ENCODE measurements at places on chromosomes 1 and 21.

DNA sequence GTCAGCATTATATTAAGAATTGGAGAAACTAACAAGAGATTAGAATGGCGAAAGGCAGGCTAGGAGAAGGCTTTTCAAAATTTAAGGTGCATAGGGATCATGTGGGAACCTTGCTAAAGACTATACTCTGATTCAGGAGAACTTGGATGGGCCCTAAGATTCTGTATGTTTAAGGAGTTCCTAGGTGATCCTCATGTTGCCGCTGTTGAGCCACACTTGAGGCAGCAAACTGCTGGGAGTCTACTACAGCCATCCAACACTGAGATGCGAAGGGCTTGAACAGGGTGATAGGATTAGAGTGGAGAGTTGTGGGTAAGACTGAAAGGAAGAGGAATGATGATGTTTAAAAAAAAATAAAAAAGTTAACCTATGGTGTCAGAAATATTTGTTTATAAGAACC is 1013.2 kb downstream of the MRPL39 start:
- no peak for DNase-seq

GRCh38 chr1:84412316-84412942 is 14.1 kb downstream of the DNASE2B start:
- DNase-seq, result no peak

DNA sequence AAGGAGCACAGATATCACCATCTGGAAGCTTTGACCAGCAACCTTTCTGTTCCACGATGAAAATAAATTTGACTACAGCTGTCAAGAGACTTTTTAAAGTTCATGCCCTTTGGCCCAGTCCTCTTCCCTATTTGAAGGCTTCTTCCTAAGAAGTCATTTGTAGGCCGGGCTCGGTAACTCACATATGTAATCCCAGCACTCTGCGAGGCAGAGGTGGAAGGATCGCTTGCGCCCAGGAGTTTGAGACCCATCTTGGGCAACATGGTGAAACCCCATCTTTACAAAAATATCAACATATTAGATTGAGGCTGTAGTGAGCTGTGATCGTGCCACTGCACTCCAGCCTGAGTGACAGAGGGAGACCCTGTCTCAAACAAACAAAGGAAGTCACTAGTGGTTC is 58.3 kb upstream of the IFFO2 start:
- no peak for DNase-seq

- DNase-seq, result no peak
These were observed 68.7 kb upstream of the ROR1 start for GRCh38 chr1:63705078-63705477.

GRCh38 chr1:20472860-20473711 is 12.9 kb downstream of the CAMK2N1 start:
- DNase-seq, result no peak

- no peak for DNase-seq
These were observed 10.2 kb upstream of the NCMAP start for GRCh38 chr1:24545662-24546061.

GRCh38 chr1:55472784-55473183 is 257.6 kb upstream of the USP24 start:
- DNase-seq, result no peak

DNA sequence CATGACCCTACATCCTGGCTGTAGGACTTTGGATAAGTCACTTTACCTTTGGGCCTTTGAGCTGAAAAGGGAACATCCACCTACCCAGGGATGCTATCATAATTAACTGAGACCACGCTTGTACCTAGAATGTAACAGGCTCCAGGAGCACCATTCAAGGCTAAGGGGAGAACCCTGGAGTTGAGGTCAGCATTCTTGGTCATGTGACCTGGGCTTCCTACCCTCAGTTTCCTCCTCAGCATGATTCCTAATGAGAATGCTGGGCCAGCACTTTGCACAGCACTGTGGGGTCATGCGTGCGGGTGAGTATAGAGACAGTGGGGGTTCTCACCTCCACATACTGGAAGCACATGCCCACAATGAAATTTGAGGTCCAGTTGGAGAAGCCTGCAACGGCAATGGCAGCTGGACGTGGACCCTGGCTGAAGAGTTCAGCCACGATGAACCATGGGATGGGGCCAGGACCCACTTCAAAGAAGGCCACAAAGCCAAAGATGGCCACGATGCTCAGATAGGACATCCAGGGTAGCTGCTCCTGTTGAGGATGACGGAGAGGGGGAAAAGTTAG is 31.3 kb downstream of the SLC2A1 start:
- no peak for DNase-seq

GRCh38 chr1:82062206-82062605 is 261.5 kb downstream of the ADGRL2 start:
- no peak for DNase-seq

DNA sequence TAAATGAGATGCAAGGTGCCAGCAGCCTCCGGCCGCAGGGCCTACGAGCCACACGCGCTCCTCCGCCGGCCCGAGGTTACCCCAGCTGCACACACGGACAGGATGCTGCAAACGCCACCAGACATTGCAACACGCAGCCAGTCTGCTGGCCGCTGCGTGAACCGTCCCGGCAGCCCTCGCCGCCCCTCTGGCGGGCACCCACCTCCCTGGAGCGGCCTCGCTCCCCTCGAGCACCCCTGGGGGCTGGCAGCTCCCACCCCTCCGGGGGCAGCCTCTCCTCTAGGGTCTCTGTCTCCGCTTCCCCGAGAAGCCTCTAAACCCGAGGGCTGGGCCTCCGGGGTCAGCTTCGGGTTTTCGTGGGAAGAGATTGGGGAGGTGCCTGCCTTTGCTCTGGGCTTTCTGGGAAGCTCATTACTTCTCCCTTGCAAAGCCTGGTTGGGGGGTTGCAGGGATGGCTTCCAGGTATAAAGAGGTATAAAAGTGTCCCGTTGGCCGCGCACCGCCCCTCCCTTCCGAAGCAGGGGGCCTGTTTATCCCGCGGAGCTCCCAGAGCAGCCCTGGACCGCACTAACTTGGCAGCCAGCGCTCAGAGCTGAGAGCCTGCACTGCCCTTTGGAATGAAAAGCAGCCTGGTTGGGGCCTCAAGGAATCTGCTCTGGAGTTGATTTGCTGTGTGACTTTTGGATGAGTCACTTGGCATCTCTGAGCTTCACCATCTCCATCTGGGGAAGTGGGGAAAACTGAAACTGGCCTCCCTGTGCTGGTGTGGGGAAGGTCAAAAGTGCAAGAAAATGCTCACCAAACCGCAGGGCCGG is 21.8 kb downstream of the DHRS3 start:
- DNase-seq, result no peak

DNA sequence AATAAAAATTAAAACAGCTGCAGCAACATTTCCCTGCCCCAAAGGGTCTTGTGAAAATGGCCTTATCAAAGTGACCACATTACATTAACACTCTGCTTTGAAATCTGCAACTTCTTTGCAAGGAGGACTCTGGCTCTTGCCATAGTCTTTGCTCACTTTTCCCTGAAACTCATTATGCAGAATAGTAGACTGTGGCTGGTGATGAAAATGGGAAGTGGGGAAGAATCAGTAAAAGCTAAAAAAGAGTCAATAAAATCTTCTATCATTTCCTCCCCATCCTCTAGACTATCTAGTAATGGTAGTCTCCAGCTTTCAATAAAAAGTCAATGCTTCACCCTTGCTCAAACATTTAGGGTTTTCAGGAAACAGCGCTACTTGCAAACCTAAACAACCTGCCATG is 18.6 kb upstream of the NUP133 start:
- no peak for DNase-seq

DNA sequence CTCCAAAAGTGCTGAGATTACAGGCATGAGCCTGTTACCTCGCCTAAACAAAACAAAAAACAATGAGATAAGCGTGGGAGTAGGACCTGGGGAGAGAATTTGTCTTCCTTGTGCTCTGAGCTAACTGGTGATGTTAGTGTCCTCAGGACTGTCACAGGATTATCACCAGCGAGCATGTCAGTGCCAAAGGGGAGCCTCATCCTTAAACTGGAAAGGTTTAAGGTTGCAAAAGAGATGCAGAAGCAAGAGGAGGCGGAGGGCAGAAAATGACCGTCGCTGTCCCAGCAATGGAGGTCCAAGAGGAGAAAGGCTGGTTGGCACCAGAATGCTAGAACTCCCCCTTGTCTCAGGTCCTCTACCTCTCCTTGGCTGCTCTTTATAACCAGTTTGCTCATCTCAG is 3.9 kb downstream of the SYPL2 start:
- no peak for DNase-seq

- no peak for DNase-seq
These were observed 4.1 kb upstream of the CCDC24 start for GRCh38 chr1:43987159-43987902.

- no peak for DNase-seq
These were observed 8.8 kb downstream of the PCP4L1 start for GRCh38 chr1:161267321-161267720.

DNA sequence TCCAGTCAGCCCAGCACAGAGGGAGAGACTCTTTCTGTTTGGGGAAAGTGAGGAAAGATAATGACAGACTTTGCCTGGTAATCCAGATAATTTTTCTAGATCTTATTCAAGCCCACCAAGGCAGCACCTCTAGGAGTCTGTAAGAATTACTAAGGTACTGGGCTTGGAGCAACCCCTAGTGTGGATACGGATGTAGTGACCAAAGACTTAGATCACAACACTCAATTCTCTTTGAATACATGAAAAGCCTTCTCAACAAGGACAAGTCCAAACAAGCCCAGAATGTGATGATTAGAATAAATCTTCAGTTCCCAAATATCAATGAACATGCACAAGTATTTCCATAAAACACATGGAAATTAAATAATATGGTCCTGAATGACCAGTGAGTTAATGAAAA is 206.9 kb downstream of the MRPL39 start:
- DNase-seq, result no peak

DNA sequence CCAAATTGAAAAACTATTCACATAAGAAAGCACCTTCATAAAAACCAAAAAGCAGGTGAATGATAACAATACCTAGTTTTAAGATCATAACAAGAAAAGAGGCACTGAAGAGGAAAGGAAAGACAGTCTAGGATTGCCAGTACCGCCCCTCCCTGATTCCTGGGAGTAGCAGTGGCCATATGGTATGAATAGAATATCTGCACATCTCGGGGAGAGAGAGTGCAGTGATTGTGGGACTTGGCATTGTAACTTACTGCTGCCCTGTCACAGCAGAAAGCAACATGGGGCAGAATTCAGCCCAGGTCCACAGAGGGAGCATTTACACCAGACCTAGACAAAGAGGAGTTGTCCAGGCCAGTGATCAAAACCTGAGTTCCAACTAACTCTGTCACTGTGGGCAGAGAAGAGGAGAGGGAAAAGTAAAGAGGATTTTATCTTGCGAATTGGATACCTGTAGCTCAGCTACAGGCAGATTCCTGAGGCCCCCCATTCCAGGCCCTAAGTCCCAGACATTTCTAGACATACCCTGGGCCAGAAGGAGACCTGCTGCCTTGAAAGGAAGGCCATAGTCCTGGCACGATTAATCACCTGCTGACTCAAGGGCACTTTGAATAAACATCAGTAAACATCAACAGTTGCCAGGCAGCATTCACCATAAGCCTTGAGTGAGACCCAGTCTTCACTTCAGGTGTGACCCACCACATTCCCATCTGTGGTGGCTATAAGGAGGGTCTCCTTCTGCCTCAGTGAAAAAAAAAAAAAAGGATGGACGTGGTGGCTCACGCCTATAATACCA is 397.5 kb downstream of the TGFB2 start:
- DNase-seq, result no peak

DNA sequence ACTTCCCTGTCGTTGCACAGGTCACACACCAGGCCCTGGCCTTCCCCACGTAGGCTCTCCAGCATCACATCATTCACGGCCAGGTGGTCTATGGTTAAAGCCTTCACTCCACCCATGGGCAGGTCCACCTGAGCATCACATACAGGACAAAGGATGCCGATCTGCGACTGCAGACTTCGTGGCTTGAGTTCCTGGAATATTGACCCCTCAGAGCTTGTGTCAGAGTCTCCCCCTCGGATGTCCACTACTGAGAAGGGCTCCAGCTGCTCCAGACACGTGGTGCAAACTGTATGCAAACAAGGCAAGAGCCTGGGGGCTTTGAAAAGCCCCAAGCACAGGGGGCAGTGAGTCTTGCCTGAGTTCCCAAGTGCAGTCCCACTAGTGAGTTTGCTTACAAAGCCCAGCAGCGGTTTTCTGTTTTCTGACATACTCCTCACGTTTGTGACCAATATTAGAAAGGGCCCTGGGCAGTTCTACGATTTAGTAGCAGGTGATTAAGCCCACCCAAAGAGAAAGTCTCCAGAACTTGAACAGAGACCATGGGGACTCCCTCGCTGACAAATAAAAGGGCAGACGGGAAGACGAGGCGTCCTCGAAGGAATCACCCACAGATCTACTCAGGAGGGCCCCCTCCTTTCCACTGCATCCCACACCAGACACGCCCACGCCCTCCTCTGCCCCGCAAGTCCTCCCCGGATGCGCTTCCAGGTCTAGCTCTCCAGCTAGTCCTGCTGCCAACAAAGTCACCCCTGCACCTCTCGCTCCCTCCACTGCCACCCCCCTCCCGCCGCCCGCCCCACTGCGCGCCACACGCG is 568 bp downstream of the TRIM45 start:
- peak; percentile 19 for DNase-seq

- DNase-seq, result no peak
These were observed 4.4 kb upstream of the SLC27A3 start for GRCh38 chr1:153770797-153771196.

- no peak for DNase-seq
These were observed 43.3 kb upstream of the FCRL4 start for GRCh38 chr1:157641177-157641576.

GRCh38 chr1:71422221-71422620 is 341.4 kb upstream of the ZRANB2 start:
- no peak for DNase-seq

- DNase-seq, result no peak
These were observed 33.8 kb upstream of the SERTAD4 start for GRCh38 chr1:210198840-210199239.

GRCh38 chr1:117674521-117675400 is 68.9 kb downstream of the TENT5C start:
- DNase-seq, result no peak

DNA sequence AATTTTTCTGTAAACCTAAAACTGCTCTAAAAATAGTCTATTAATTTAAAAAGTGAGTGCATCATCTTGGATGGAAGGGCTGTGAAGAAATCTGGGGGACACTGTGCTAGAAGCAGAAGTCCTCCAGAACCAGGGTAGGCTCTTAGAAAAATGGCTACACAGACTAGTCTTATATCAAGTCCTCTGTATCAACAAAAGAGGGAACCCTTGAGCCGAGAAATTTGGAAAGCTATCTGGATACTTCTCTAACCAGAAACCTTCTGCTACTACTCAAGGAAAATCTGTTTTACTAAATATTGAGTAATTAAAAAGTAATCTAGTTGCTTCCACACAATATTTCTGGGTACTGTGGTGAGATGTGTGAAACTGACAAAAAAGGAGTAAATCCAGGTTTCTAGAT is 92.1 kb downstream of the WDR3 start:
- no peak for DNase-seq

- DNase-seq, result no peak
These were observed 58.6 kb upstream of the ARHGAP29 start for GRCh38 chr1:94296018-94296417.

Measured in activated naive CD4-positive, alpha-beta T cell (primary cell).